ENCODE measurements at places on chromosomes 1 and 21.

DNA sequence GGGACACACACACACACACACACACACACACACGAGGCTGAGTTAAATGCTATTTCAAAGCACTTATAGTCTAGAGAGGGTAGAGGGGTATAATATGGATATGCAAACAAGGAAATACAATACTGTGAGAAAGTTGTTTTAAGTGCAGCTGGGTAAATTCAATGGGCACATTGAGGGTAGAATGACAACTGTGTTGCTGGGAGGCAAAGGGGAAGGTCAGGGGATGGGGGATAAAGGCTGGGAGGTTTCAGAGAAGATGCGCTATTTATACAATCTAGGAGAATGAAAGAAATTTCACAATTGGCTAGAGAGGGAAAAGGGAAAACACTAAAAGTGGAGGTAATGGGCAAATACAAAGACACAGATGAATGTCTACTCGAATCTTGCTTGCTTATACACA lies 19.4 kb downstream of the EXTL2 start:
- no peak for DNase-seq

DNA sequence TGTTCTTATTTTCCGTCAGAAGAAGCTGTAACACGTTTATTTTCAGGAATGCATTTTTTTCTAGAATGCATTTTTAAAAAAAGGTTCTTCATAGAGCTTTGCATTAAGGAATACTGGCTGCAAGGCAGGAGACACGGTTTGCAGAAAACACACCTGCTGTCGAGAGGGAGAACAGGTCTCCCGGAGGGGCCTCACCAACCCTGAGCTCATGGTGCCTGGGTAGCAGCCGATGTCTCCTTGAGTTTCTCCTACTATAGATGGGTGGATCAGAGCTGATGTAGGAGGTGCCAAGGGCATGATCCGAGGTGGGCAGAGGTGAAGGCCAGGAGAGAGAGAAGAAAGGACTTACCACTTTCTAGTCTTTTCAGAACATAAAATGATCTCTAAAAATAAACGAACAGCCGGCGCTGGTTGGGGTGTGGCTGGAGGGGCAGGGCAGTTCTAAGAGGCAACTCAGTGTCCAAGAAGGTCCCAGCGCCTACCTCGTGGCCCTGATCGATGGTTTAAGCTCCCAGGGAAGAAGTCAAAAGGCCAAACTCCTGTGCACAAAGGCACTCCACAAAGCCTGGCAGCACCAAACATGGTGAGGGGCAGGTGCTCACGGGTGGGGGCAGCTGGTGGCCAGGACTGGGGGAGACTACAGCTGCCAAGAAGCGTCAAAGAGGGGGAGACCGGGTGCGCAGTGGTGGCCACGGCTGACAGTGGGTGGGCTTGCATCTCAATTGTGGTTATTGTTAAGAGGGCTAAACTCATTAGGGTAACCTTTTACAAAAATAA lies 12.2 kb downstream of the MORN1 start:
- DNase-seq = no peak

DNA sequence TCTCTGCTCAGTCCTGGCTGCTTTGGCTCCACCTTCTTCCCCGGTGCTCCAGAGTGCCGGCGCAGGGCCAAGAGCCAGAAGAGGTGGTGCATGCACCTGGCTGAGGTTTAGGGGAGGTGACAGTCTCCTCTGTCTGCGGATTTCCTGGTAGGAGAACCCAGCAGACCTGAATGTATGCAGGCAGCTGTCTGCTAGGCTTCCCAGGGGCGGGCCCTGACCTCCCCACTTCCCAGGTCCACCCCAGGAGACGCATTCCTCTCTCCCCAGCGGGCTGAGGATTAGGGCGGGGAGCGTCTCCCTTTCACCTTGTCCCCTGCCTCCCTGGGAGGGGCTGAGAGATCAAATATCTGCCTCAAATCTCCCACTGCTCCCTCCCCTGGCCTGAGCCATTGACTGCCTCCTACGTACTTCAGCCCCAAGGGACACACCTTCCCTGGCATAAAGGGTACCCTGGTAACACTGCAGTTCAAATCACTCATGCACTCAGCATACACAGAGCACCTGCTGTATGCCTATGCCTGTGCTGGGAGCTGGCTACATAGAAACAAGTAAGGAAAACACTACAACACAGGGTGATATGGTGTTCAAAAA lies 27.5 kb downstream of the DMBX1 start:
- DNase-seq = no peak

DNA sequence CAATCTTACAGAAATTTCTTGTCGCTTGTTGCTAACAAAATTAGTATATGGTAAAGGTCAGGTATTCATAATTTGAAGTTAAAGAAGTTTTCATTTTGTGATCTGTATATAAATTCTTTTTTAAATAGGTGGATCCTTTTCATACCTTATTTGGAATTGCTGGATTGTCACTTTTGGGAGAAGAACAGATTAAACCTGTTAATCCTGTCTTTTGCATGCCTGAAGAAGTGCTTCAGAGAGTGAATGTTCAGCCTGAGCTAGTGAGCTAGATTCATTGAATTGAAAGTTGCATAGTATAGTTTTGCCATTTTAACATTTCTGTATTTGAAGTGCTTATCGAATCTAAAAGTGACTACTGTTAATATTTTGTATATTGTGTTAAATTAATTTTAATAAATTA lies 2.3 kb upstream of the MSH4 start:
- DNase-seq = no peak

DNA sequence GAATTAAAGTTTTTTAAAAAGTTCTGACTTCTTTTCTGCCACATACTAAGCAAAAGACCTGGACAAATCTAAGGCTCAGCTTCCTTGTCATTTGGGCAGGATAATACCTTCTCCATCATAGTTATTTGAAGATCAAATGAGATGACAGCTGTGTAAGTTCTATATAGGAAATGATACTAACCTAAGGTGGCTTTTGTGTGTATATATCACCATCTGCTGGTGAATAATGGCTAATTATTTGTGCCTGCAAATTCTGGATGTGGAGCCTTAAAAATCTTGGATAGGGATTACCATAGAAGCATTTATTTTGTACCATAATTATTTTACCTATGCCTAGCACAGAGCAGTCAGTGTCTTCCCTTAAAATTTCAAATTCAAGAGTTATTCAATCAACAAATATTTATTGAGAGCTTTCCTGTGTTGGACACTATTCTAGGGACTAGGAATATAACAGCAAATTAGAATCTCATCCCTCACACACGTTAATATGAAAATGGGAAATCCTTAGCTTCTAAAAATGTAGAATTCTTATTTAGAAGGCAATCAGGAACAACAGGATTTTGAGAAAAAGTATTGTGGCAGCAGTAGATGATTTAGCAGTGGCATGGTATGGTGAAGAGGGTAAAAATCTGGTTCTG lies 89.8 kb downstream of the TMEM200B start:
- DNase-seq = no peak

DNA sequence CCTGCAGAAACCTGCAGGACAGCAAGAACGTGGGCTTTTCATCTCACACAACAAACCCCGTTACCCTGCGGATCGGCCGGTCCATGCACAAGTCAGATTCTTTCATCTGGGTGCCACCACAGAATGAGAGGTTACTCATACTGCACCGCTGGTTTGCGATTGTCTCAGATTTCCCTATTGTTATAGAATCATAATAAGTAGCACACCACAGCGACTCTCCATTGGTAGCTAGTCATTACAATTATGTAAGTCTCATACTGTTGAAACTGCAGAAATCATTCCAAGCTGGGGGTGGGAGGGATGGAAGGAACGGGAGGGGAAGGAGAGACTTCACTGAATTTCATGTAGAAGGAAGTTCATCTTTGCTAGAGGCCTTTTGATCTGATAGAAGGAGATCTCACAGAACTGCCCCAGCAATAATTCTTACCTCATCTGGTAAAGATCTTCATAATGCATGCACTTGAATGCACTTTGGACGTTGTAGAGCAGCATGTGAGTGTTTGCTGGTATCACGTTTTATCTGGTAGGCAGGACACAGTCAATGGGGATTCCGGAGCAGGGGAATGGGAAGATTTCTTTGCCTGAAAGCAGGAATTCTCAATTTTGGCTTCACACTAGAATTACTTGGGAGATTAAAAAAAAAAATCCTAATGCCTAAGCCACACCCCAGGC lies 221.1 kb downstream of the KIF26B start:
- DNase-seq = no peak

- DNase-seq = no peak
Observed at GRCh38 chr1:109444346-109444745, 18.1 kb upstream of the PSMA5 start.

GRCh38 chr1:243487036-243487648 lies 231.3 kb downstream of the SDCCAG8 start:
- DNase-seq = no peak

DNA sequence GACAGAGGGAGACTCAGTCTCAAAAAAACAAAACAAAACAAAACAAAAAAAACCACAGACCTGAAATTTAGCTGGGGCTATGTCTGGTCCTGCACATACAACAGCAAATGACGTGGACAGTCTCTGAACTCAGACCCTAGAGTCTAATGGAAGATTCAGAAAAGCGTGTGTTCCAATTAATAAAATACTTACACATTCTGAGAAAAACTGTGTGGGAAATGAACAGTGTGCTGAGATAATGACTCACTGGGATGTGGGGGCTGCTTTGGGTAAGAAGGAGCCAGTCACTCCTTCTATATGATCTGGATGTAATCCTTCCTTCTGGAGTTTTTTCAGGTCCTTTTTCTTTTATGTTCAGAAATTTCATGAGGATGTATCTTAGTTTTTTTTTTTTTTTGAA lies 29.4 kb downstream of the CLDN14 start:
- DNase-seq = no peak

GRCh38 chr1:24981631-24982005 lies 51.5 kb upstream of the RUNX3 start:
- DNase-seq = no peak

GRCh38 chr1:46153732-46154131 lies 21.2 kb upstream of the TSPAN1 start:
- DNase-seq = no peak

DNA sequence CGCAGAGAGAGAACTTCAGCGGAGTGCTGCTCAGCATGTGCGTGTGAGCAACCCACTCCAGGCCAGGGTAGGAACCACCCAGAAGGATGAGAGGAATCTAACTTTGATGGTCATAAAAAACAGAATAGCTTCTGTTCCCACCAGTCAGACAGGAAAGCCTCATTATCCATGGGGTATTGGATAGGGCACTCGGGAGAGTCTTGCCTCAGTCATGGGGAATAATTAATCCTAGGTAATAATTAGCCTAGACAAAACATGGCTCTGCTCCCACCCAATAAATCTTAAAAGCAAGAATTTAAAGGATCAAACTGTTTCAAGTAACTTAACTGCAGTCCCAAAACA lies 35.3 kb downstream of the LDLRAD1 start:
- DNase-seq = no peak

DNA sequence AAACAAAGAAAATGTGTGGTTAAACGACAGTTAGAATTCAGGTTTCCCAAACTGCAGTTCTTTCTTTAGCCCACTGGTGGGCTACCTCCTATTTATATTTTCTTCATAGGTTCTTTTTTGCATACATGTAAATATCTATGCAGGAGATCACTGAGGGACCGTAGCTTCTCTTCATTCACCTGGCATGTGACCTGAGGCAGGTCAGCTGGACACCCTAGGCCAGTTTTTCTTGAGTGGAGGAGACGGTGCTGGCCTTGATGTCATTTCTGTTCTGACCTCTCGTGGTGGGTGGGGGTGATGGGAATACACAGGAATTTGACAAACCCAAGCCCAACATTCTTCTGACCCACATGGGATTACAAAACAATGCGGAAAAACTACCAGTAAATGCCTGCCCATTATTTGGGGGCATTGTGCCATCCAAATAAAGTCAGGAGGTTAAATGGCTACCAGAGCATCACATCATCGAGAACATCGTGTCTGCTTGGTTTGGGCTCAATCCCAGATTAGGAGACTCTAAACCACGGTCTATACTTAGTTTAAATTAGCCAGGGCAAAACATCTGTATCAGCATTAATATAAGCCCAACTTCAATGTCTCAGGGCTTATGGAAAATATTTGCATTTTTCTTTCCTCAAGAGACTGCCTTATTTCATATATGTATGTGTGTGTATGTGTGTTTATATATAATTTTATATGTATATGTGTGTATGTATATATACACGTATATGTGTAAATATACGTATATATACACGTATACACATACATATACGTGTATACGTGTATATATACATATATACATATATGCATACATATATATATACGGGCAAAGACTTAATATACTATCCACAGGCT lies 7.4 kb upstream of the IRF2BP2 start:
- no peak for DNase-seq

DNA sequence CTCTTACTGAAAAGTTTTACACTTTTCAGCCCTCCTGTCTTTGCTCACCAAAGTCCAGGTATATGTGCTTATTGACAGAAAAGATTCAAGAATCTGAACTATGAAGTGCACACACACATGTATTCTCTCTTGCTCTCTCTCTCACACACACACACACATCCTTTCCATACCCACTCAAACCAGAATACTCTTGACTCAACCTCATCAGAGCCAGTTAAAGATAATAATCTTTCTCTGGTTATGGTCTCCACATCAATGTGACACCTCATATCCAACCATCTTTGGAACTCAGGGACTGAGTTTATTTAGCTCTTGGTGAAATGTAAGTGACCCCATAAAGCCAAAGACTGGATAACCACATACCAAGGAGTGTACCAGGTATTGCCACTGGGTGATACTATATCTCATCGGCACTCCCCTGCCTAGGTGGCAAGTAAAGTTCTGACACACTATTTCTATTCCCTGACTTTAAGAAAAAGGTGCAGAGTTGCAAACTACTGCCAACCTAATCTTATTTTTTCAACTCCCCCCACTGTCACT lies 24.9 kb upstream of the RGS8 start:
- DNase-seq = no peak

DNA sequence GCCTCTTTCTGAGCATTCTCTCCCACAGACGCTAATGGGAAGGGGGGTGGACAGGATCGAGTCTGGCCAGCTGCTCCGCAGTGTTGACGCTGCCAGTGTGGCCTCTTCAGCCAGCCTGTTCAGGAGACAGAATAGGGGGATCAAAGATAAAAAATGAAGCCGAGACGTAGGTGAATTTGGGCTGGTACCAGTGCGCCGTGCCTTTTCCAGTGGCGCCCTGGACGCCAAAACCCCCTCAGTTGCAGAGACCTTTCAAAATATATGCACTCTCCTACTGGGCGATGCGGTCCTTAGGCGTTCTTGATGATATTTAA lies 1.1 kb downstream of the TTC3 start:
- DNase-seq = no peak

GRCh38 chr1:39919545-39919944 lies 17.8 kb upstream of the MYCL start:
- no peak for DNase-seq

DNA sequence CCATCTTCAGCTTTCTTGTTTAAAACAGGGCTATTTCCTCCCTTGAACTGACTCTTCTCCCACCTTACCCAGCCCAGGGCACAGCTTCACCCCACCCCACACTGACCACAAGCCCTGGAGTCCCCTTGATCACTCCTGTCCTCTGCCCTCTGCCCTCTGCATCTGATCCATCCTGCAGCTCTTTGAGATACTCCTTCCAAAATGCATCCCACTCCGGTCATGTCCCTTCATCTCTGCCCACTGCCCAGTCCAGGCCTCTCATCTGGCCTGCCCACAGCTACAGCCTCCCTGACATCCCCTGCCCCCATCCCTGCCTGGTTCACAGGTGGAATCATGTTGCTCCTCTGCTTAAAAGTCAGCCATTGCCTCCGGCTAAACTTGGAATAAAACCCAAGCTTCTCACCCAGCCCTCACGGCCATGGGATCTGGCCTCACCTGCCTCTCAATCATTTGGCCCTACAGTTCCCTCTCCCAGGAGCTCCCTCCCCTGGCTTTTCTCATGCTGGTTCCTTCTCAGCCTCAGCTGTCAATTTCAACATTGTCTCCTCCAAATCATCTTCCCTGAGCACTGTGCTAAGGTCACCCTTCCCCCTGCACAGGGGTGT lies 202.0 kb downstream of the MATN1 start:
- DNase-seq = no peak

All from omental fat pad (tissue), 4 donors.